Activated CD8-positive, alpha-beta memory T cell treated with anti-CD3 and anti-CD28 coated beads, Interleukin-2, amount 50 U/mL, for 48 hours (primary cell): ENCODE measurements at places on chromosomes 2 and 18.
A peak's percentile ranks its signal among the peaks of the same experiment; 100 is the strongest.

GRCh38 chr2:102050854-102051391 is 59.2 kb downstream of the IL1R2 start:
- DNase-seq = no peak

DNA sequence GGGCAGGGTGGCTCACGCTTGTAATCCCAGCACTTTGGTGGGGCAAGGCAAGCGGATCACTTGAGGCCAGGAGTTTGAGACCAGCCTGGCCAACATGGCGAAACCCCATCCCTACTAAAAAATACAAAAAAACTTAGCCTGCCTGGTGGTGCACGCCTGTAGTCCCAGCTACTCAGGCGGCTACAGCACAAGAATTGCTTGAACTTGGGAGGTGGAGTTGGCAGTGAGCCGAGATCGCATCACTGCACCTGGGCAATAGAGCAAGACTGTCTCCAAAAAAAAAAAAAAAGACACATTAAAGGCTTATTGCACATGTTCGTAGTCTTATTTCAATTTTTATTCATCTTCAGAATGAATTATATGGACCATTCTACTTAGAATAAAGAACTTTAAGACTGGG is 110.2 kb downstream of the BMPR2 start:
- DNase-seq = no peak

DNA sequence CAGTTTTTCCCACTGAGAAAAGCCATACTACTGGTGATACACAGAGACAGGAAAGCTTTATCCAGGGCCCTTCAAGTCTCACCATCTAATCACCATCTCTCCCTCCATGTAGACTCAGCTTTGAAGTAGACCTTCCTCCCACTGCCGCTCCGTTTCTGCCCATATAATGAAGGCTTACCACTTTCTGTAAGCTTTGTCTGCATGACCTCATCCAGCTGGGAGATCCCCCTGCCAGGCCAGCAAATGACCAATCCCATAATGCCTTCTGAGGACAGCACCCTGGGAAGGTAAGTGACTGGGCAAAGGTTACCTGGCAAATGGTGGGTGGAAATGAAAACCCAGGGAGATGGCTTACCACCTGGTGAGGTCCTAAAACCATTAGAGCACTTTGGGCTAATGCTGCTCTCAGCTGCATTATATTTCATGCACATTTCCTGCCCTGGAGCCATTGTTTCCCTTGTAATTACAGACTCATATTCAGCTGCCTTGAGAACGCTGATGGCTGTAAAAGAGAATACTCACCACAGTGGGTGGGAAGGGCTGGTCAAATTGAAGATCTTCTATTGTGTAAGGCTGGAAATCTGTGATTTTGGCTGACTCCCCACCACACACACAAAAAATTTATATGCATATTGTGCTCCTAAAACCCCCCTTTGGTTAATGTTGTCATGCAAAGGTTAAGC is 350.7 kb upstream of the SYT4 start:
- no peak for DNase-seq

- DNase-seq = no peak
These were observed 15.5 kb downstream of the SH3BP4 start for GRCh38 chr2:234967201-234967869.

- DNase-seq = peak; percentile 22
These were observed 66.2 kb downstream of the RTP5 start for GRCh38 chr2:241935774-241936173.

GRCh38 chr2:95315801-95316411 is 18.8 kb downstream of the KCNIP3 start:
- DNase-seq = no peak

- no peak for DNase-seq
These were observed 234.5 kb downstream of the HDAC4 start for GRCh38 chr2:239166201-239166834.

- no peak for DNase-seq
These were observed 26.8 kb upstream of the LDLRAD4 start for GRCh38 chr18:13191779-13192178.

GRCh38 chr18:56841836-56842235 is 190.7 kb downstream of the WDR7 start:
- no peak for DNase-seq

GRCh38 chr2:75595541-75596395 is 35.0 kb upstream of the EVA1A start:
- DNase-seq = no peak

- no peak for DNase-seq
These were observed 125.7 kb downstream of the RBMS1 start for GRCh38 chr2:160367887-160368286.

DNA sequence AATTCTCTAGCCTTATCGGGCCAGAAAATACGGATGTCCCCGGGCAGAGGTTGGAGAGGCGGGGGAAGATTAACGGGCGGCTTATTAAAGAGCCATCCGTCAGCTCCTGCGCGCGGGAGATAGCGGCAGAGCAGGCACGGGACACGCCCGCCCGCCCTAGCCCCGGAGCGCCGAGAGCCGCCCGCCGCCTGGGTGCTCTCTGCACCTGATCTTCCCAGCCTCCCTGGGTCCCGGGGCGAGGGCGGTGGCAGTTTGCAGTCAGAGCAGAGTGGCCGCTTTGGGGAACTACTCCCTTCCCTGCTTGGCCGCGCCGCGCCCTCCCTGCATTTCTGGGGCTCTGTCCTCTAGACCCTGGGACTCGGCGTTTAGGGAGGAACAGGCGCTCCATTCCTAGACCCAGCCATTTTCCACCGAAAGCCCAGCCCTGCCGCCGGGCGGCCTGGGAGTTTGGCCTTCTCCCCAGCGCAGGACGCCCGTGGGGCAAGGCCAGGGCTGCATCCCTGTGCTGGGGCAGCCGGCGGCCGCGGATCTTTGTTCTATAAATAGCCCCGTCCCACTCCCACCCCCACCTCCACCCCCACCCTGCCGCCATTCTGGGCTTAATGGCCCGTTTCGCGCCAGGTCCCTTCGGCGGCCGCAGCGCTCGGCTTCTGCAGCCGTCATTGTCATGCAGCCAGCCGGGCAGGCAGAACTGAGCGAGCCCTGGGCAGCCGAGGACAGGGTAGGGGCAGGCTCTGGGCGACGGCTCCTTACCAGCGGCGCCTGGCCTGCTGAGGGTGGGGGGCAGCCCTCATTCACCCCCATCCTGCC is 6.6 kb downstream of the GAD1 start:
- peak; percentile 61 for DNase-seq

DNA sequence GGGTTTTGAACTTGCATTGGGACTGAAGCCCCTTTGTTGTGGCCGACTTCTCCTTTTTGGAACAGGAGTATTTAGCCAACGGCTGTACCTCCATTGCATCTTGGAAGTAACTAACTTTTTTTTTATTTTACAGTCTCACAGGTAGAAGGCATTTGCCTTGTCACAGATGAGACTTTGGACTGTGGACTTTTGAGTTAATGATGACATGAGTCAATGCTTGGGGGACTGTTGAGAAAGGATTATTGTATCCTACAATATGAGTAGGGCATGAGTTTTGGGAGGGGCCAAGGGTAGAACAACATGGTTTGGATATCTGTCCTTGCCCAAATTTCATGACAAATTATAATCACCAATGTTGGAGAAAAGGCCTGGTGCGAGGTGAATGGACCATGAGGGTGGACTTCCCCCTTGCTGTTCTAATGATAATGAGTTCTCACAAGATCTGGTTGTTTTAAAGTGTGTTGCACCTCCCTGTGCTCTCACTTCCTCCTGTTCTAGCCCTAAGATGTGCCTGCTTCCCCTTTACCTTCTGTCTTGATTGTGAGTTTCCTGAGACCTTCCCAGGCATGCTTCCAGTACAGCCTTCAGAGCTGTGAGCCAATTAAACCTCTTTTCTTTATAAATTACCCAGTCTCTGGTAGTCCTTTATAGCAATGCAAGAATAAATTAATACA is 1269.4 kb upstream of the CHAC2 start:
- no peak for DNase-seq

DNA sequence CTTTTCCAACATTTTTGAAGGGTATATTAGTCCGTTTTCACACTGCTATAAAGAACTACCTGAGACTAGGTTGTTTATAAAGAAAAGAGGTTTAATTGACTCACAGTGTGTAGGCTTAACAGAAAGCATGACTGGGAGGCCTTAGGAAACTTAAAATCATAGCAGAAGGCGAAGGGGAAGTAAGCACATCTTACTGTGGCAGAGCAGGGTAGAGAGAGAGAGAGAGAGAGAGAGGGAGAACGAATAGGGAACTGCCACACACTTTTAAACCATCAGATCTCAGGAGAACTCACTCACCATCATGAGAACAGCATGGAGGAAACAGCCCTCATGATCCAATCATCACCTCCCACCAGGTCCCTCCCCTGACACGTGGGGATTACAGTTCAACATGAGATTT is 420.3 kb downstream of the SOCS6 start:
- DNase-seq = no peak

DNA sequence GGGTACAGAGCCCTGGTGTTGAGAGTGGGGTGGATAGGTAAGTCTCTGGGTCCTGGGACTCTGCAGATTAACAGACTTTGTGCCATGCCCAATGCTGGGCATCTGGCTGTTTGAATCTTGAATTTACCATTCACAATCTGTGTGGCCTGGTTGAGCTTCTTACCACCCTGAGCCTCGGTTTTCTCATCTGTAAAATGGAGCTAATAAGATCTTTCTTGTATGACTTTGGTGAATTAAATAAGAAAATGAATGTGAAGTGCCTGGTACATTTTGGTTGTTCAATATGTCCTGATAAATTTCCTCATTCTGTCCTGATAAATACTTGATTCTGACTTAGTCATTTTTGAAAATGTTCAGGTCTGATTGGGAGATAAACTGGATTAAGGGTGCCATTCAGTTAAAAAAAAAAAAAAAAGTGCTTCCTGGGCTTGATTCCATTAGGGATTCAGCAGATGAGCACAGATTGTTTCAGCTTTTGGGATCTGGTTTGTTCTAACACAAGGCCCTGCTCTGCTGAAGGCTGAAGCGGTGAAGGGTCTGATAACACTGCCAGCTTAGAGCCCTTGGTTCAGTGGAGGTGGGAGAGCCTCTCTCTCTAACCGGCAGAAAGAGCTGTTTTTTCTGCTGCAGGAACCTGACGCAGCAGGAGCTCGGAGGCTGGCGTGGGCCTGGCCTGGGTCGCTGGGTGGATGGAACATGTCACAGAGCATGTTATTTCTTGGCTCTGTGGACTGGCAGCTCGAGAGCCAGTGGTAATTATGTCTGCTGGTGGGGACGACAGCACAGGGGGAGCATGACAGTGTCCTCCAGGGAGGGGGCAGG is 84.5 kb upstream of the MCFD2 start:
- DNase-seq = no peak

- DNase-seq = no peak
These were observed 80.0 kb downstream of the EPB41L3 start for GRCh38 chr18:5463831-5464230.

GRCh38 chr2:37026050-37026449 is 58.1 kb downstream of the HEATR5B start:
- no peak for DNase-seq

DNA sequence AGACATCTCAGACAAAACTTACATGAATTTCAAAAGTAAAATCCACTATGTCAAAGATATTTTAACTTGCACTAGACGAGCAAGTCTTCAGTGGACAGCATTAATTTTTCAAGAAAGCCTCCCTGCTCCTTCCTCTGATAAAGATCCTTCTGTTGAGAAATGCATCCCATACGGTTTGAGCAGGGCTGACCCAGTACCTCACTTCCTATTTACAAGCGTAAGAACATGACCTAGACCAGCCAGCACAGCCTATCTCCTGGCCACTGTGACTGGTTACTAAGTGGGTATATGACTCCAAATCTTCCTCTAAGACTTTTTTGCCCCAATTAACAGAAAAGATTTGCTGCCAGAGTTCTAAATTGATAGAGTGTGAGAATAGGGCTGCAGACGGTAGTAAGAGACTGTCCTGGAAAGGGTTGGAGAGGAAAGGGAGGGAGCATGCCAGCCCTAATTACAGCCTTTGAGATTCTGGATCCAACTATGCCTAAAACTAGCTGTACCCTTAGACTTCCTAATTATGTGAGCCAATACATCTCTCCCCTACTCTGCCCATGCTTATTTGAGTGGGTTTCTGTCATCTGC is 108.4 kb downstream of the PRELID3A start:
- no peak for DNase-seq

GRCh38 chr18:79195716-79196683 is 126.8 kb downstream of the ATP9B start:
- no peak for DNase-seq

- DNase-seq = no peak
These were observed 84.5 kb upstream of the SNTG2 start for GRCh38 chr2:866009-866680.

- DNase-seq = no peak
These were observed 44.7 kb downstream of the ITSN2 start for GRCh38 chr2:24315669-24316068.

GRCh38 chr2:118097657-118098056 is 9.4 kb downstream of the INSIG2 start:
- DNase-seq = no peak

- DNase-seq = no peak
These were observed 84.9 kb upstream of the ST8SIA3 start for GRCh38 chr18:57267368-57267925.

DNA sequence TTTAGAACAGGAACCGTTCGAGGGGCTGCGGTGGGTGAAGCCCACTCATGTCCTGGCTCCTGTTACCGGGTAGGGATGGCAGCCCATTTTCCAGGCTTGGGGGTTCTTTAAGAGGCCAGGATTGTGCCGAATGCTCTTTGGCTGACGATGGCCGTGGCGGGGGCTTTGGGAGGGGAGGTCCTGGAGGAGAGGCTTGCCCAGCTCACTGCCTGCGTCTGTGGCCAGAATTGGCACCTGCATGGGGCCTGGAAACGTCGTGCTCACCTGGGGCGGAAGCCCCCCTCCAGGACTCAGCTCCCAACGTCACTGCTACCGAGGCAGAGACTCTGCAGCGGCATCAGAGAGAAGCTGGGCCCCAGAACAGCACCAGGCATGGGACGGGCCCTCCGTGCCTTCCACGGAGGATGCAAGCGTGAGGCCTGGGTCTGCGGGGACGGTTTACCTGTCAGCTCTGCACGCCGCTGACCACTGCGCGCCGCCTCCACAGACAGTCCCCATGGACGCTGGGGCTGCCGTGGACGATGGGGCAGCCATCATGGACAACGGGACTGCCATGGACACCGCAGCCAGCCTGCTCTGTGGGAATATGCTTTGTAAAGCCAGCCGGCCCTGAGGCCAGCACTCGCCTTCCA is 82.9 kb downstream of the NFATC1 start:
- DNase-seq = no peak

GRCh38 chr2:137161250-137161649 is 395.9 kb downstream of the THSD7B start:
- DNase-seq = no peak

DNA sequence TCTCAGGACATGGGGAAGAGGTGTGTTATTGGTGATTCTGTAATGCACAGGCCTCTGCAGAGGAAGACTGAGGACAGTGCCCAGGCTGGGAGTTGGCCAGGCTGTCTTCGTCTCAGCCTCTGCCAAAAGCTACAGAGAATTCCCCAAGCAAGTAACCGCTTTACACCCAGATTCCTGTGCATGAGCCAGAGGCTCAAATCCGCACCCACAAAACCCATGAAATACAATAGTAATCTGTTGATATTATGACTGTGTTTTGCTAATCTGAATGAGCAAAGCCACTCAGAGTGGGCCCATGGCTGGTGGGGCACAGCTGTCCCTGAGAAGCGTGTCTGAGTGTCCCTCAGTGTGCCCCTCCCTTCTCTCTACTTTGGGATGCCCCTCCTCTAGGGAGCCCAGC is 149.5 kb upstream of the PXDN start:
- DNase-seq = no peak

- no peak for DNase-seq
These were observed 63.5 kb downstream of the EVA1A start for GRCh38 chr2:75497256-75497655.
